NCI-H69 (cell line): ENCODE measurements at places on chromosomes 5 and 9.
A peak's percentile ranks its signal among the peaks of the same experiment; 100 is the strongest.

GRCh38 chr9:76415731-76416130 lies 21.5 kb upstream of the RFK start:
- DNase-seq = peak; percentile 95

GRCh38 chr5:106720367-106720766 lies 950.4 kb downstream of the EFNA5 start:
- peak; percentile 73 for DNase-seq

GRCh38 chr9:87713988-87714330 lies 12.0 kb upstream of the CTSL start:
- no peak for DNase-seq

- no peak for DNase-seq
Measured at GRCh38 chr9:98900725-98901124, 43.0 kb upstream of the COL15A1 start.

GRCh38 chr5:57878301-57878722 lies 395.7 kb upstream of the ACTBL2 start:
- DNase-seq = no peak

DNA sequence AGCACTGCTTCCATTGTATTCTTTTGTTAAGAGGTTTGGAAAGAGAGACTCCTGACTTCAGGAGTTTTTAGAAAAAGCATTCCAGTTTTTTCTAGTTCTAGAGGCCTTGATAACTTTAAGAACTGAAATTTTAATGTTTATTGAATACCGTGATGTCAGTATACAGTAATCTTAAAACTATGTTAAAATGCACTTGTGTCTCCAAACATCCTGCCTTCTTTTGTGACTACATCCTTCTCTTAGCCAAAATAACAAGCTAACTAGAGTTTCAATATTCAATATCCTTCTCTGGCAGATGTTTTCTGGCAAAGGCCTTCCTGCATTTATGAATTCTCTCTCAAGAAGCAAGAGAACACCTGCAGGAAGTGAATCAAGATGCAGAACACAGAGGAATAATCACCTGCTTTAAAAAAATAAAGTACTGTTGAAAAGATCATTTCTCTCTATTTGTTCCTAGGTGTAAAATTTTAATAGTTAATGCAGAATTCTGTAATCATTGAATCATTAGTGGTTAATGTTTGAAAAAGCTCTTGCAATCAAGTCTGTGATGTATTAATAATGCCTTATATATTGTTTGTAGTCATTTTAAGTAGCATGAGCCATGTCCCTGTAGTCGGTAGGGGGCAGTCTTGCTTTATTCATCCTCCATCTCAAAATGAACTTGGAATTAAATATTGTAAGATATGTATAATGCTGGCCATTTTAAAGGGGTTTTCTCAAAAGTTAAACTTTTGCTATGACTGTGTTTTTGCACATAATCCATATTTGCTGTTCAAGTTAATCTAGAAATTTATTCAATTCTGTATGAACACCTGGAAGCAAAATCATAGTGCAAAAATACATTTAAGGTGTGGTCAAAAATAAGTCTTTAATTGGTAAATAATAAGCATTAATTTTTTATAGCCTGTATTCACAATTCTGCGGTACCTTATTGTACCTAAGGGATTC lies 43.1 kb downstream of the NDFIP1 start:
- peak; percentile 66 for DNase-seq

- no peak for DNase-seq
Measured at GRCh38 chr5:73764586-73764985, 138.6 kb downstream of the ARHGEF28 start.

- peak; percentile 32 for DNase-seq
Measured at GRCh38 chr5:14526493-14526892, 55.1 kb upstream of the OTULINL start.

DNA sequence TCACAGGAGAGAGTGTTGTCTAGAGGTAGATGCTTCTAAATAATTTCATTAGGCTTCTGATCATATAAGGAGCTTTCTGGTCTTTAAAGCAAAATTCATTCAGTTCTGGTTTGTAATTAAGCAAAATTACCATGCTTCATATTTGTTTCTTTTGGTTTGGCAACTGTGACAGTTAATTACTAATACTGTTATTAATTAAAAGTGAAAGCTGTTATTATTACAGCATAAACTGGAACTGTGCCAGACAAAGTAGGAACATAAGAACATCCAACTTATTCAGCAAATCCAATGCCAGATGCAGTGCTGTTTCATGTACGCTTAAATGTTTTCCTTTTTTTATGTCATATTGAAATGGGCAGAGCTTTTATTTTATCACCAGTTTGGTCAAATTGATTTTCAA lies 70.4 kb upstream of the DAB2 start:
- DNase-seq = no peak

- DNase-seq = no peak
Measured at GRCh38 chr5:135438636-135439221, 8.4 kb downstream of the DCANP1 start.

DNA sequence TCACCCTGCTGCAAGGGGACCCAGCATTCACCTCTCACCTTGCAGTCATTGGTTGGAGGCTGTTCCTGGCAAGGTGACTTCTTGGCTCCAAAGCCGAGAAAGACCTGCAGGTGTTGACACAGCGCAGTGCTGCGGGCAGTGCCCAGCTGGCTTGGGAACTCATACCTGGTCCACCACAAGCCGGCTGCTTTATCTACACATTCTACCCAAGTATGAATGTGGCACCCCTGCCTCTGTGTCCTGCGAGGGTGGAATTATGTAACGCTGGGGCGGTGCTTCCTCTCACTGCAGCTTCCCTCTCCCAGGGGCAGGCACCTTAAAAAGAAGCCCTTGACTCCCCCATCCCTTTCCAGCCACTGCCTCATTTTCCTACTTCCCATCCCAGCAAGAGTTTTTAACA lies 2.5 kb upstream of the ZMYND19 start:
- DNase-seq = no peak

GRCh38 chr5:80554646-80555045 lies 15.4 kb downstream of the ANKRD34B start:
- DNase-seq = no peak

DNA sequence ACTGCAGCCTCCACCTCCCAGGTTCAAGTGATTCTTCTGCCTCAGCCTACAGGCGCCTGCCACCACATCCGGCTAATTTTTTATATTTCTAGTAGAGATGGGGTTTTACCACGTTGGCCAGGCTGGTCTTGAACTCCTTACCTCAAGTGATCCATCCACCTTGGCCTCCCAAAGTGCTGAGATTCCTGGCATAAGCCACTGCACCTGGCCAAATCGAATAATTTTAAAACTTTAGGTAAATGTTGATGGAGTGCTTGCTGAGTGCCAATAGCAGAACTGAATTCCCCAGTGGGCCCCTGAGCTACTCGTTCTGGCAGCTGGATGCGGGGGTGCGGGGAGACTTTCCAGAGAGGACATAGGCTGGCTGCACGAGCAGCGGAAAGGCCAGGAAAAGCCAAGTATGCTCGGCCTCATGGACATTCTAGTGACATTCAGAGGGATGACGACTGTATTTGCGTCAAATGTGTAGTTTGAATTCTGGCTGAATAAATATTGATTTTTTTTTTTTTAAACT lies 16.8 kb downstream of the TRAF2 start:
- DNase-seq = no peak

GRCh38 chr9:132648685-132649084 lies 21.1 kb downstream of the DDX31 start:
- DNase-seq = no peak

DNA sequence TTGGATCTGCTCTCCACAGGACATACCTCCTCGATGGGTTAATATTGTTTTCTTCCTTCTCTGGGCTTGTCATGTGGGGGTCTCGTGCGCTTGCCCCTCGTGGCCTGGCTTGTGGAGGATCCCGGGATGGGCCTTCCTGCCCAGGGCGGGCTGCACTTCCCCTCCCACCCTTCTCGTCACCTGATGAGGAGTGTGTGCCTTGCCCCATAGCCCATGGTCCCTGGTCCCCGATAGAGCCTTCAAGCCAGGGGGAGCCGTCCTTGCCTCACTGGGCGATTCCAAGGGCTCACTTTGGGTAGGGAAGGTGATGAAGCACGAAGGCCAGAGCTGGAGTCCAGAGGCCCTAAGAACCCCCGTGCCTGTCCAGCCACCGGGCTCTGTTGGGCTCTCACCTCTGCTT lies 28.7 kb downstream of the DYNC2I2 start:
- no peak for DNase-seq

DNA sequence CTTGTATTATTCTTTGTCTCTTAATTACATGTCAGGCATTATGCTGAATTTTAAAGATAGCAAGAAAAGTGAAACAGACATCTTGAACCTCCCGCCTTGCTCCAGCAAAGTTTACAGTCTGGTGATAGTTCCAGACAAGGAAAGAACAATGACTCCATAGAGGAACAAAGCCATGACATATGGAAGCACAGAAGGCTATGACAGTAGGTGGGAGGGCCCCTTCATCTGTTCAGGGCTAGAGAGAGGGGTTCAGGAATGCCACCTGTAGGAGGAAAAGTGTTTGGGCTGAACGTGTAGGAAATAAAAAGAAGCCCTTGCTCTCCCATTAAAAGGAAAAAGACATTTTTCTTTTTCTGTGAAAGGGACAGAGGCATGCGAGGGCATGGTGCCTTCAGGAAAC lies 315.6 kb downstream of the TRIM32 start:
- peak; percentile 37 for DNase-seq

DNA sequence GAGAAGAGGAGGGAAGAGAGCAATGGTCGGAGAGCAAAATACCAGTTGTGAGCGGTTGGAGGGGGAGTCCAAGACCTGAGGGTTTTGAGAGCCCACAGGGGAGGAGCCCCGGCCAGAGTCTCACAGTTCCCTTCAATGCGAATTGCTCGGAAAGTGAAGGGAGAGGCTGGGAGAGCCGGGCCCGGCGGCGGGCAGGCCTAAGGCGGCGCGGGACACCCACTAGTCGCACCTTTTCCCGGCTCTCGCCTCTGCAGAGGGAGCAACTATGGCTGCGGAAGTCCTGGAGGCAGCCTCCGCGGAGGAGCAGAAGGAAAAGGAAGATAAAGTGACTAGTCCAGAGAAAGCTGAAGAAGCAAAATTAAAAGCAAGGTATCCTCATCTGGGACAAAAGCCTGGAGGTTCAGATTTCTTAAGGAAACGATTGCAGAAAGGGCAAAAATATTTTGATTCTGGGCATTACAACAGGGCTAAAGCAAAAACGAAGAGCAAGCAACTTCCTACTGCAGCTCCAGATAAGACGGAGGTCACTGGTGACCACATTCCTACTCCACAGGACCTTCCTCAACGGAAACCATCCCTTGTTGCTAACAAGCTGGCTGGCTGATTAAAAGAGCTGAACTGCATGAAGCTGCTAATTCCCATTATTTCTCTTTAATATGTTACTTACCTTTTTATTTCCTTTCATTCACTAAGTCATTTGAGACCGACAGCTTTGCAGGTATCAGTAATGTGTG lies 6.5 kb upstream of the BTNL3 start:
- DNase-seq = no peak

DNA sequence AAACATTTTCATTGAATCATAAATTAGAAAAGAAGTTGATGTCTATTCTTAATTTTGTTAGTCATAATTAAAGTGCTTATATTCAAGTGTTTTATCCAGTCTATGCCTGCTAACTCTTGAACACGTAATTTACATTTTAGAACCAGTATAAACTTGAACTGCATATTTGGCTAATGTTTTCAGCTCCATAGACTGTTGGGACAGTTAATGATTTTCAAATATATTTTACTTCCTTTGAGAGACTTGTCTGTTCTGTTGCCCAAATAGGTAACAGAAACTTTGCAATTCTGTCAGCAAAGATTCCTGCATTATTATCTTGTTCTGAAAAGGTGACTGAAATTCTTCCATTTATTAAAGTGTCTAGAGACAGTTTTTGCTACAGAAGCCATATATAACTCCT lies 7.8 kb downstream of the ITGA2 start:
- no peak for DNase-seq

GRCh38 chr5:154485096-154485491 lies 7.1 kb upstream of the HAND1 start:
- peak; percentile 91 for DNase-seq

GRCh38 chr9:8259028-8259427 lies 459.4 kb upstream of the DMAC1 start:
- no peak for DNase-seq

DNA sequence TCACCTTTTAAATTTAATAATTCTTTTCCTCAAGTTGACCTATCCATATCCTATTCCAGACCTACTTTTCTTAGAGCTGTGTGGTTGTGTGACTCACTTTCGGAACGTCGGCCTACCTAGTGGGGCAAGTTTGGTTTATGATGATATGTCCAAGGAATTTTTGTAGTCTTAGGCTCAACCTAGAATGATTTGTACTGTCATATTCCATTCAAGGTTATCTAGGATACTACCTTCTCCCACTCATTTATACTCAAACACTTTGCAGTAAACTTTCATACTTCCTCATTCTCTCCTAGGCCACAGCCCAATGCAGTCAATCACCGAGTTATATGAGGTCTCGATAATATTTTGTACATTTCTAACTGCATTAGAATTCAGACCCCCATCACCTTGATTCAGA lies 61.9 kb downstream of the PIK3R1 start:
- DNase-seq = no peak

DNA sequence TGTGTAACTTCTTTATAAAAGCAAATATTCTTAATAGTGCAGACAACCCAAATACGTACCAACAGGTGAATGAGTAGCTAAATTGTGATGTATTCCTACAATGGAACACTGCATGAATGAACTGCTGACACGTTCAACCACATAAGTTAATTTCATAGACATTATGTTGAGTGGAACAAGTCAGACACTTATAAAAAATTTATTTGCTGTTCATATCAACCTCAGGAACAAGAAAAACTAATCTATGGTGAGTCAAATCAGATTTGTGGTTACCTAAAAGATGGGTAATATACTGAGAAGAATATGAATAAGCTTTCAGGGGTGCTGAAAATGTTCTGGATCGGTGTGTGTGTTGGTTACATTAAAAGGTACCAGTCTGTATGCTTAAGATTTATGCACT lies 35.7 kb downstream of the INVS start:
- no peak for DNase-seq

- DNase-seq = peak; percentile 93
Measured at GRCh38 chr9:137236238-137236935, 4.7 kb upstream of the TUBB4B start.

DNA sequence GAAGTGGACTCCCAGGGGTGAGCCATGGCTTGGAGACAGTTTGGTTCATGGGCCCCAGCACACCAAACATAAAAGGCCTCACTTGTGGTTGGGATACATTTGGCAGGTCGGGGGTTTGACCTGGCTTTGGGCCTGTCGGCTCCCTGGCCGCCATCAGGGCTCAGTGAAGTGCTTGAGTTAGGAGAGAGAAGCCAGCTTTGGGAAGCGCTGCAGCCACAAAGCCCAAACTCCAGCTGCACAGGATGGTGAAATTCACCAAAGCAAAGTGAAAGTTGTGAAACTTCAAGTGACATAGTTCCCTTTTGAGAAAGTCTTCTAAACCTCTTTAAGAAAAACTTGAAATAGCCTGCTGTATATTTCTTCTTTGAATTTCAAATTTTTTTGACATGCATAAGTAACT lies 27.5 kb downstream of the SLC46A2 start:
- no peak for DNase-seq

- DNase-seq = no peak
Measured at GRCh38 chr5:11390291-11390767, 513.9 kb downstream of the CTNND2 start.

GRCh38 chr9:70427161-70427945 lies 12.9 kb upstream of the KLF9 start:
- no peak for DNase-seq

DNA sequence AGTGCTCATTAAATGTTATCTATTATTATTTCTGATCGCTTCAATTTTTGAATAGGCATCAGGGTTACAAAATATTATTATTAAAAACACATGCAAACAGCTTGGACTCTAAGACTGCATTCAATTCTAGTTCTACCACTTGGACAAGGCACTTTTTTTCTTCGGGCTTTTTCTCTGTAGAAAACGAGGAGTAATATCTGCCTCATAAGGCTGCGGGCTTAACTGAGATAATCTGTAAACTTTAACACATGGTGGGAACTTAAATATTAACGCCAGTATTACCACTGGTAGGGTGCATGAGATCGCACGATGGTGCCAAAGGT lies 511 bp upstream of the SPDL1 start:
- DNase-seq = no peak
